Activated T-cell treated with anti-CD3 and anti-CD28 coated beads for 48 hours (primary cell): ENCODE measurements at places on chromosomes 5 and 9.

GRCh38 chr5:93926831-93927620 lies 185.6 kb upstream of the POU5F2 start:
- no peak for DNase-seq

DNA sequence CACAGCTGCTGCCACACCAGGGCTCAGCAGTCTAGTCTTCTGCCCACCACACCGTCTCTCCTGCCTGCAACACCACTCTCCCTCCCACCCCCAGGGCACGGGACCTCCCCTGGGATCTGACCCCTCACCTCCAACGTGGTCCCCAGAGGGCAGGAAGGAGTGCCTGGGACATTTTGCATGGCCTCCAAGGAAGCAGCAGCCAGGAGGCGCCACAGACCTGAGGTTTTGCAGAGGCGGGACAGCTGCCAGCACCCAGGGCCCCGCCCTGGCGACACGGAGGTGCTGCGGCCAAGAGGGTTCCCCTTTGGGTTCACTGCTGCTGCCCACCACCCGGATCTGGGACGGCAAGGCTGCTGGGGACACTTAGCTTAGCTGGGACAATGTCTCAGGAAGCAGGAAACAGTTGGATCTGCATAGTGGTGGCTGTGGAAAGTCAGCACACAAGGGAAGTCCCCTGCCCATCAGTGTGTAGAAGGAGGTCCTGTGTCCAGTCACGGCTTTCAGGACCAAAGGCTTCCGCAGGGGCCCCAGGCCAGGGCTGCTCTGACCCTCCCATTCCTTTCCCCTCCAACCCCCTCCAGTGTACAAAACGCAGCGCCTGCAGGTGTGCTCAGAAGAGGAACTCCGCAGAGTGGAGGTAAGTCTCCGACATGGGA lies 13.8 kb downstream of the PROP1 start:
- peak; percentile 51 for DNase-seq

- DNase-seq, result no peak
Measured at GRCh38 chr9:91865041-91865440, 85.0 kb downstream of the ROR2 start.

GRCh38 chr5:160649304-160649703 lies 202.7 kb downstream of the ATP10B start:
- DNase-seq, result no peak

DNA sequence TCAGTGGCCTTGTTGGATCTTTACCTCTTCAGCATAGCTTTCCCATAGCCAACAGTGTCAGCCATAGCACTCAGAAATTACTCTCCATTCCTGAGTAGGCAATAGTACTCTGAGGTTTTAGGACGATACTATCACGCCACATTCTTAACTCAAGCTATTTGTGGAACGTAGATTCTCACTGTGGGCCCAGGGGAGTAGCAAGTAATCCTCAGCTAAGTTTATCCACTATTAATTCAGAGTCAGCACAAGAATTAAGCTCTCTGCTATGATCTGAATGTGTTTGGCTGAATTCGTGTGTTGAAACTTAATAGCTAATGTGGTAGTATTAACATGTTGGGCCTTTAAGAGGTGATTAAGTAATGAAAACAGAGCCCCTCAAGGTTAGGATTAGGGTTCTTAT lies 858.8 kb upstream of the NUDT12 start:
- no peak for DNase-seq

DNA sequence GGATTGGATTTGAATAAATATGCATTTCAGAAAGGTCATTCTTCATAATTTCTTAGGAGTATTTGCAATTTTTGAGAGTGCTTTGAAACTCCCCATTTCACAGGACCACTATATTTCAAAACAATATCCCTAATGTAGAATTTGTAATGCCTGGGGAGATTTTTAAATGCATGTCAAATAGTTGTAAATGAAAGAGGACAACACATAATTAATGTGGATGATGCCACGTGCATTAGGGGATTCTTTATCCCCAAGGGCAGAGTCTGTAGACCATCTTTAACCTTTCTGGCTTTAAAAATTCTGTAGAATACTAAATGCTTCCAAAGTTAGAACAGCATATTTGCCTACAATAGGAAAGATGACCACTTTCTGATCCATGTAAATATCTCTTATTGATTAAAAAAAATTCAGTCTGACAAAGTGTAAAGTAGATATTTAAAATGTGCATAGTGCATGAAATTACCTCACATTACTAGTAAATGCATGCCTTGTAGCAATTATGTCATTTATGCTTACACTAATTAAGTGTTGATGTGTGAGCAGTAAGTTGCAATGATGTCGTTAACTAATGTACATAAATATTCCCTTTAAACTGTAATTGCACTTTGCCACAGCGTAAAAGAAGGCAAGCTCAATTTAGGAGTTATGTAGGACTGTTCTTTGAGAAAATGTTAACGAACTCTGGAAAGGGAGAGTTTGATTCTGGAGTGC lies 416.1 kb downstream of the PSAT1 start:
- no peak for DNase-seq

GRCh38 chr5:58407042-58407719 lies 52.7 kb downstream of the PLK2 start:
- no peak for DNase-seq

- no peak for DNase-seq
Measured at GRCh38 chr9:131698618-131698985, 41.3 kb downstream of the RAPGEF1 start.

DNA sequence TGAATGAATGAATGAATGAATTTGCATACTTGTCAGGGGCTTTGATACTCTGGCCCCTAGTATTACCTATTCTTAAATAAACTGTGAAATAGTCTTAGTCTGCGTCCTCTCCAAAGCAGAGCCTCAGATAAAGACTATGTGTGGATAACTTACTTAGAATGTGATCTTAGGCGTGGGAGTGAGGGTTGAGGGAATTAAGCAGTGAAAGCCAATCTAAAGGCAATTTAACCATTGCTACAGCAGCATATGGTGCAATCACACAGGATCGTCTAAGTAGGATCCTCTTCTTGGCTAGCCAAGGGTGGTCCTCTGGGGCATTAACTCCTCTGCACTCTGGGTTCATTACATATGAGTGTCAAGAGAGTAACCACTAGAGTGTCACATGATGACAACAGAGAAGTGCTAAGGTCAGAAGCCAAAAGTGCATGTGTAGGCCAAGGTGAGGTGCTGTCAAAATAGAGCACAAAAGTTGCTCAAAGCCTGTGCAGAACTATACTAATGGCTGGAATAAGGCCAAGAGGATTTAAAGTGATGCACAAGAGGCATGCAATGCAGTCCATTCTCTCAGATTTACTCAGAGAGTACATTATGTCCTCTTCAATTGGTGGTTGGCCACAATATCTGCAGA lies 274.4 kb upstream of the SEMA6A start:
- no peak for DNase-seq
